ENCODE measurements at places on chromosomes 6 and 20.

DNA sequence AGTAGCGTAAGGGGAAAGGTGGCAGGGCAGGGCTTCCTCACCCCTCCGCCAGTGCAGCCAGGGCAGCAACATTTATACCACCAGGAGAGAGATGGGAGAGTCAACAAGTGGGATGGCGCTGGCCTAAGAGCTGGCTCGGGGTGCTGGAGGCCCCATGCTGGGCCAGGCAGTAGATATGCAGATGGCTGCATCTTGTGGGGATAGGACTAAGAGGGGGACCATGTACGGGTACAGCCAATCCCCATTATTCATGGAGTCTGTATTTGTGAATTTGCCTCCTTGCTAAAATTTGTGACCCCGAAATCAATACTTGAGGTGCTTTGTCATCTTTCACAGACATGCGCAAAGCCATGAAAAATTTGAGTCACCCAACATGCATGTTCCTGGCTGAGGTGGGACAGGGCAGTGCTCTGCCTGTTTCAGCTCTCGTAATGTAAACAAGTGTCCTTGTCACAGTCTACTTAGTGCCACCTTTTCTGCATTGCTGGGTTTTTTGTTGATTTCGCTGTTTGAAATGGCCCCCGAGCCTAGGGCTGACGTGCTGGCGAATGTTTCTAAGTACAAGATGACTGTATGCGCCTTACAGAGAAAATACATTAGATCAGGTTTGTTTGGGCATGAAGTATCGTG is 27.5 kb upstream of the TAF8 start:
- no peak for DNase-seq

DNA sequence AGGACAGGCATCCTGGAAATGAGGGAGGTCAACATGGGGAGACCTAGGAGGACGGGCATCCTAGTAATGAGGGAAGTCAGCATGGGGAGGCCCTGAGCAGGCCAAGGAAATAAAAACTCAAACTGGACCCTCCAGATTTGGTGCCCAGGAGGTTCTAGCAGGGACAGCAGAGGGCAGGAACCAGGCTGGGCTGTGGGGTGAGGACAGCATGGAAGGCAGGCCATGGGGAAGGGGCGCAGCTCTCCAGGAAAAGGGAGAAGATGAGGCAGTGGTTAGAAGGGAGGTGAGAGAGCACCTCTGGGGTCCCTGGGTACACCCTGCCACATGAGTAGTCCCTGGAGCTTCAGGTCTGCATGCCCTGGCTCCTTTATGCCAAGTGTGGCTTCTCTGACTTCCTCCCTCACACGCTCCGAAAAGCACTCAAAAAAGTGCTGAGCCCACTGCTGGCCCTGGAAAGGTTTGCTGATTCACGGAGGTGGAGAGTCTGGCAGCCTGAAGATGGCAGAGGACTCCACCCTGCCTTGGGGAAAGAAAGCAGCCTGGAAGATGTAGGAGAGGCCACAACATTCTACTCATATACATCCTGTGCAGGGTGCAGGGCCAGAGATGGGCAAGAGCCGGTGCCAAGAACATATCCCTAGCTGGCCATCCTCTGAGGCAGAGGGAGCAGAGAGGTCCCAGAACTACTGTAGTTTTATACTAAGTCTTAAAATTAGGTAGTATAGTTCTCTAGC is 154.9 kb downstream of the MRPL14 start:
- DNase-seq: no peak

DNA sequence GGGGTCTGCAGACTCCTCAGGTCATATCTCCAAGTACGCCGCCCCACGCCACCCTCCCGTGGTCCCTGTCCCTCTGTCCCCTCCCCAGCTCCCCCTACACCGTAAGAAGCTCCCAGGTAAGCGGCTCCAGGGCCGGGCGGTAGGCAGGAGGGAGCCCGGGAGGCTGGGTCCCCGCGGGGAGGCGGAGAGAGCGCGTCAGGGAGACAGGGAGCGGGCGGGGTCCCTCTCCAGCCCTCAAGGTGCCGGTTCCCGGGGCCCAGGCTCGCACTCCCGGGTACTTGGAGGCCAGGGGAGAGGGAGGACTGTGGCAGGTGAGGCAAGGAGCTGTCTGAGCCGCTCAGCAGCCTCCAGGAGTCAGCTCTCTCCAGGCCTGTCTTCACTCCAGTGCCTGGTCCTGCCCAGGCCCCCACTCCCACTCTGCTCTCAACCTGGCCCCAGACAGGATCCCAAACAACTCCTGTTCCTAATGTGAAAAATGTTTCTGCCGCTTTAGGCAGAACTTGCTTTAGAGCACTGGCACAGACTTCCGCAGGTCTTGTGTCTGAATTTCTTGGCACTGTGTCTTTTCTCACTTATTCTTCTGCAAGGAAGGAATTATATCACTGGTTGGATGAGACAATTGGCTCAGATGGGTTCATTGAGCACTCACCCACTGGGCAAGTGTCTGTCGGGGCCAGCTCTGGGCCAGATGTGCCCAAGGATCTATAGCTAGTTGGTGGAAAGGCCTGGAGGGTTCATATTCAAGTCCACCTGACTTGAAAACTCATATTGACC is 36.6 kb downstream of the HLA-G start:
- DNase-seq: no peak

DNA sequence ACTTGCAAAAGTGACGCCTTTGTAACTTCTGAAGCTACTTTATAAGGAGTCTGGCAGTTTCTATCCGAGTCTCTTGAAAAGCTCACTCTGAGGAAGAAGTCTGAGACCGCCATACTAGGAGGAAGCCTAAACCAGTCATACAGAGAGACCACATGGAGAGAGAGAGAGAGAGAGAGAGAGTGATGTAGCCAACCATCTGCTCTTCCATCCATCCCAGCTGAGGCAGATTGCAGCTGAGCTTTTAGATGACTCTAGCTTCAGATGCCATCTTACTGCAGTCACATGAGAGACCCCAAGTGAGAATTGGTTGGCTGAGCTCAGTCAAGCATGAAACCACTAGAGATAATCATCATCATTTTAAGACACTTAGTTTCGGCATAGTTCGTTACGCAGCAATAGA is 15.0 kb upstream of the DTNBP1 start:
- no peak for DNase-seq

- no peak for DNase-seq
Observed at GRCh38 chr6:37489697-37490336, 9.9 kb downstream of the CCDC167 start.

- no peak for DNase-seq
Observed at GRCh38 chr6:110537208-110538123, 61.1 kb upstream of the SLC22A16 start.

GRCh38 chr6:6803180-6803977 is 214.9 kb downstream of the LY86 start:
- DNase-seq: peak; percentile 20

DNA sequence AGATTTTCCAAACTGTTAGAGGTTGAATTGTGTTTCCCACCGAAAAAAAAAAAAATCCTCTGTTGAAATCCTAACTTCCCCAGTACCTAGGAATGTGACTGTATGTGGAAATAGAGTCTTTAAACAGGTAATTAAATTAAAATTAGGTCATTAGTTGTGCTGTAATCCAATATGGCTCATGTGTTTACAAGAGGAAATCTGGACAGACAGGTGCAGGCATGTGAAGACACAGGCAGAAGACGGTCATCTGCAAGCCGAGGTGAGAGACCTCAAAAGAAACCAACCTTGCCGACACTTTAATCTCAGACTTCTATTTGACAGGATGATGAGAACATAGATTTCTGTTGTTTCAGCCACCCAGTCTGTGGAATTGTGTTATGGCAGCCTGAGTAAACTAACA is 28.6 kb upstream of the EZR start:
- DNase-seq: no peak

DNA sequence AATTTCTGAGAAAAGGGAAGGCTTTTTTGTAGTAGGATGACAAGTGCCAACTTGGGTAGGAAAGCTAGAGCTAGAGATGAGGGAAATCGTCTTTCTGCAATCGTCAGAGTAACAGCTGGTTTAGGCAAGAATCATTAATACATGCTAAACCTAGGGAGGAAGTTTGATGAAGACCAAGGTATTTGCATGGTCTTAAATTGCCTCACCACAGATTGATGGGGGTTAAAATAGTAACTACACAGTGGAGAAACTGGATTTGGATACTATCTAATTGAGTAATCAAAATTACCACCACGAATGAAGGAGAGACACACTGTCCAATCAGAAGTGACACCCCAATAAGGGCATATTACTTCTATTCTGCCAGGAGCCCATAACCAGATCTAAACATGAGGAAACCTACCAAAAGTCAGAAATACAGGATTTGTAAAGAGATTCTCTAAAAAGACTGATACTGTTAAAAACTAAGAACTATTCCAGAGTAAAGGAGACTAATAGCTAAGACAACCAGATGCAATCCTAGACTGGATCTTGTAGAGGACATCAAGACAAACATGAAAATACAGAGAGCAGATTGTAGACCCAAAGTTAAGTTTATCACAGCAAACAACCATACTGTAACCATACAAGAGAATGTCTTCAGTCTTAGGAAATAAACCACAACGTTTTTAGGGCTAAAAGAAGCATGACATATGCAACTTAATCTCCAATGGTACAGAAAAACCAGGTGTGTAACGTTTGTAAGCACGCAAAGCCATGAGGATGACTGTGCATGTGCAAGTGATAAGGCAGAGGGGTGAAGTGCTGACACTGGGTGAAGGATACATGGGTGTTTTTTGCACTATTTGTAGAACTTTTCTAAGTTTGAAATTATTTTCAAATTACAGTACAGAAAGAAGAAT is 21.8 kb downstream of the SNX5 start:
- DNase-seq: no peak

GRCh38 chr20:61841966-61842365 is 223.7 kb downstream of the TAF4 start:
- DNase-seq: no peak

DNA sequence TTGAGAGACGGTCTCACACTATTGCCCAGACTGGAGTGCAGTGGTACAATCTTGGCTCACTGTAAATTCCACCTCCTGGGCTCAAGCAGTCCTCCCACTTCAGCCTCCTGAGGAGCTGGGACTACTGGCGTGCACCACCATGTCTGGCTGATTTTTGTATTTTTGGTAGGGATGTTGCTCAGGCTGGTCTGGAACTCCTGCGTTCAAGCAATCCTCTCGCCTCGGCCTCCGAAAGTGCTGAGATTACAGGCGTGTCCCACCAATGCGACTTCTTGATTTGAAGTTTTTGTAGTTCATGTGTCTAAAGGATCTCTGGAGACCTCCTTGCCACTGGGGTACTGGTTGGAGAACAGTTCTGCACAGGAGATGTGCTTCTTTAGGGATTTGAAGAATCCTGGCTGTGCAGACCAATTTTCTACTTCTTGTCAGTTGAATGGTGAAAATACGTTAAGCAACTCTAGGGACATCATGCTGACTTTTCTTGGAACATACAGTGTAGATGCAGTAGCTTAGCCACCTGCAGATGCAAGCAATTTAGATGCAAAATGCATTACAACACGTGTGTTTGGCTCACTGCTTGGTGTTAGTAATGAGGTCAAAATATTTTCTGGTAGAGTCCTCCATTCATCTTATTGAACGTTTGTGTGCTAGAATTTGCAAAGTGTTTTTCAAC is 28.2 kb downstream of the SYTL3 start:
- no peak for DNase-seq

GRCh38 chr20:62777528-62777830 is 18.8 kb upstream of the MRGBP start:
- DNase-seq: no peak

- no peak for DNase-seq
Observed at GRCh38 chr20:43972692-43973091, 58.0 kb downstream of the TOX2 start.

GRCh38 chr20:31835977-31836852 is 9.2 kb downstream of the FOXS1 start:
- DNase-seq: peak; percentile 24

GRCh38 chr6:170152124-170152926 is 138.6 kb downstream of the DLL1 start:
- peak; percentile 61 for DNase-seq

DNA sequence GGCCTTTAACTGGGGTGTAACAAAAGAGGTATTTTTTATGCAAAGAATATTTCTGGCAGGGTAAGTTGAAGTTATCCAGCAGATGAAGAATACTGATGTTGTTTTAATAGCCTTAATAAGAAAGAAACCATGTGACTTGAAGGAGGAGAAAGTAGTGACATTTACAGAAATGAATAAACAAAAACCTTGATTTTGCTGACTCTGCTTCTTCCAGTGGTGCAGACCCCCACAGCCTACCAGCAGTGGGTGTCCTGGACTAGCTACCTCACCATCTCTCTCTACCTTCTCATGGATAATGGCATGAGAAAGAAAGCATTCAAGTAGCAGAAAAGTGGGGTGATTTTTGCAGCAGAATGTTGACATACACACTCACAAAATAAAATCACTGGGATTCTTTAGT is 162.6 kb upstream of the RNF217 start:
- no peak for DNase-seq

DNA sequence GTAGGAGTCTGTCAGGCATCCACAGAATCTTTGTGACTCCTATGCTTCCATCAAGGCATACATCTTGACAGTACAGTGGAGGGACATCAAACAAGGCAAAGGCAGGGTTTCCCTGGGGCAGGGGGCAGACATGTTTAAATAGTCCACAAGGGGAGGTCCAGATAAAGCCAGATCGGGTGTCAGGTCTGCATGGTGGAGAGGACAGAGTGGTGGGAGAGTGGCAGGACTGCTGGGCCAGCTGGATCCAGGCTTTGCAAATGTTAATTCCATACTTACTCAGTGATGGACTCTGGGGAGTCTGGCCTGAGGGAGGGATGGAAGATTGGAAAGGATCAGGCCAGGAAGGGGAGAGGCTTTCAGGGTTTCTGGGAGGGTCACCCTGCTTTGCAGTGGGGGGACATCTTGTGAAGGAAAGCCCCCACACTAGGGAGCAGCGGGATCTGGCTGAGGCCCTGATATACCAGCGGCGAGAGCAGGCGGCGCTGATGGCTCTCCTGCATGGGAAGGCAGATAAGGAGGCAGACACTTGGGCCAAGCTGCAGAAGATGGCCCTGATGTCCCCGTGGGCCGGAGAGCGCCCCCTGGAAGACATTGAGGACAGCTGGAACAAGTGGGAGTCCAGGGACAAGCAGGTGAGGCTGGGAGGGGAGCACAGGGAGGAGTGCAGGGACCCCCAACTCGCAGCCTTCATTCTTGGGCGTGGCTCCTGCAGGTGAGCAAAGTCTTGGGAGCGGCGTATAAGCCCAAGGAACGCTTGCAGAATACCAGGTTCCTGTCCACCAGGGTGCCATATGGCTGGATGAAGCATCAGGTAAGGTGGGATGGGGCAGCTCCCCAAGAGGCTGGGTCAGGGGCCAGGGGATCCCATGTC is 44.6 kb downstream of the SUN5 start:
- DNase-seq: no peak

- DNase-seq: no peak
Observed at GRCh38 chr20:54525916-54526590, 50.7 kb downstream of the DOK5 start.
